ENCODE measurements at places on chromosomes 7 and 10.

DNA sequence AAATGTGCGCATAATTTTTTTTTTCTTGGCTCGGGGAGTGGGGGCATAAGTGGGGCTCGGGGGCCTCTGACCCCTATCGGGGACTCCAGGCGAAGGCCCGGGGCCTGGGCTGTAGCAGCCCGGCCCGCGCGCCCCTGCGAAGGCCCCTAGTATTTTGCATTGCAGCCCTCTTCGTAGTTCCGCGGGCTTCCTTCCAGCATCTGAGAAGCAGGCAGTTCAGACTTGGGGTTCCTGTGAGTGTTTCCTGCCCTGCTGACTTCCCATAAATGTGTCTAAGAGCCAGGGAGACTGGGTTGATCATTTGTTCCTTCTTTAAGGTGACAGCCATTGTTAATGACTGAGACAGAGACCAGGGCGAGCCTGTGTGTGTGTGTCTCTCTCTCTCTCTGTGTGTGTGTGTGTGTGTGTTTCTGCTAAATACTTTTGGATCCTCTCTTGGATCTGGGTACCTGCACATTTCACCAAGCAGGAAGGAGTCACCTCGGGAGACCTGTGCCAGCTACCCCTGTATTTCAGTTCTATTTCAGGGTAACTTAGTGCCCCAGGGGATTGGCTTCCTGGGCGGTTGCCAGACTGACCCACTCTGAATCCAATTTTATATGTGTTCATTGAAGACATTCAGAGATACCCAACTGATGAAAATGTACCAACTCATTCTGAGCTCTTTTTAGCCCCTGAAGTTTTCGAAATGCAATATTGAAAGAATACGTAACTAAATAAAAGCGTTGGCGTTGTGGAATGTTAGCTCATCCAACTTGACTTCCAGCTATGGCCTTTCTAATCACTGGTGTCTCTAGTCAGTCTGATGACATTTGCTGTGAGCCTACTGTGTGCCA lies 805 bp downstream of the MSRB2 start:
- DNase-seq = peak; percentile 50

- DNase-seq = no peak
These were observed 165.9 kb downstream of the PLXNA4 start for GRCh38 chr7:132410385-132410784.

GRCh38 chr7:104296900-104297299 lies 31.5 kb upstream of the LHFPL3 start:
- DNase-seq = no peak

DNA sequence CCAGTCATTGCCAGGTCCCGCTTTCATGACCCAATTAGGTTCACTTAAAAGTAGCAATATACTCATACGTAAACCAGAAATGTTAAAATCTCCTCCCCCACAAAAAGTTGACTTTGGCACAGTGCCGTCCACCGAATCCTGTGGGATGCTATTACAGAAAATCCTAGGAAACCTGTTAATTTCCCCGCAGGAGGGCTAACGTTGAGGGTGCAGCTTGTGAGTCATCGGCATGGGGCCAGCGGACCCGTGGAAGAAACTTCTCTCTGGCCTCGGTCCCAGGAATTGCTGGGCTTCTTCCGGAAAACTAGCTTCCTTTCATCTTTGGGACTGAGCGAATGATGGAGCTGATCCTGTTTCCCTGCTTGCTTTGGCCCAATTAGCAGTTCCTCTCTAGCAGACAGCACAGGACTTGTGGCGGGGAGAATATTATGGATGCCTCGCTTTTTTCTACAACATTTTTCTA lies 13.5 kb downstream of the CRYGN start:
- no peak for DNase-seq

GRCh38 chr10:125146791-125147579 lies 13.4 kb downstream of the CTBP2 start:
- DNase-seq = no peak

GRCh38 chr7:44059219-44060090 lies 5.9 kb downstream of the PGAM2 start:
- DNase-seq = no peak

GRCh38 chr7:26696978-26697377 lies 167.4 kb downstream of the SKAP2 start:
- DNase-seq = no peak

DNA sequence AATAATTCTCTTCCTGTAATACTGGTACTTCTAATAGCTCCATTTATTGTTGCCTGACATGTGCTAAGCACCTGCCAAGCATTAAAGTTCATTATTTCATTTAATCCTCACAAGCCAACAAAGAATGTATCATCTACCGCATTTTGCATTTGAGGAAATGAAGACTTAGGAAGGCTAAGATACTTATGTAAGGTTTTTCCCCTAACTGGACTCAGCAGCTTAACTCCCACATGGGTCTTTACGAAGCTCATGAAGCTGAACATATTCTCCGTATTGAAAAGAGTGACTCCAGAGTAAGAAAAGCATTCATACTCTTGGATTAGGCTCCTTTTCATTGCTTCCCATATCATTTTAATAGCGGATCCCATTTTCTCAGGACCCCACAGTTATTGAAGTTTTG lies 155.7 kb upstream of the TMEM72 start:
- no peak for DNase-seq

GRCh38 chr10:80275135-80275498 lies 14.3 kb downstream of the MAT1A start:
- DNase-seq = no peak
